T1000 (cell line): ENCODE measurements at places on chromosomes 11 and 22.

DNA sequence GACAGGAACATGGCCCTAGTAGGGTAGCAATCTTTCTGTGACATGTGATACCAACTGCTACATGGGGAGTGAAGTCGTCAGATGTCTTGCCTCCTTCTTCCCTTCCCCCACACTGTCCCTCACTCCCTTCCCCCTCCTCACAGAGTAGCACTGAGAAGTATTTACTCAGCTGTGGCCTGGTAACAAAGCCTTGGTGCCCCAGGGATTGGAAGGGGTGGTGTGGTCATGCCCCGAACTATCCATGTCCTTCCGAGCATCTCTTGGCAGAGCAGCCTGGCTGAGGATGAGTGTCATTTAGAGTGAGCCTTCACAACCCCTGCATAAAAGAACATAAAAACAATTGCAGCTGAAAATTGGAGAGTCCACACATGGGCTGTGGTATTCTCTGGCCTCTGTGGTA is 46.1 kb downstream of the ARFGAP2 start:
- DNase-seq = no peak

GRCh38 chr22:47954107-47954506 is 1191.7 kb downstream of the TBC1D22A start:
- no peak for DNase-seq

DNA sequence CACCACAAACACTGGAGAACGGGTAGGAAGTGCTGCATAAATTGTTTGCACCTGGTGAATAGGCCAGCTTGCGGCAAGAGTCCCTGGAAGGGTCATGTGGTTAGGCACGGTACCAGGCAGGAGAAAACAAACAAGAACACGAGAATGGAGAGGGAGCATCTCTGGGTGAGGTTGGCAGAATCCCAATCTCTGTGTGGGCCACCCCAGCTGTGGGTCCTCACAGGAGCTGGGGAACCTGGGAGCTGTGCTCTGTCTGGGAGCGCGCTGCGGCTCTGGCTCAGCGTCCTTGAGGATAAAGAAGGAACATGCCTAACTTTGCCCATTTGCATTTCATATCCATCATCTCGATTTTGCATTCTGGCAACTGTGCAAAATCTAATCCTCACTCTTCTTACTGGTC is 46.1 kb upstream of the JAM3 start:
- no peak for DNase-seq

DNA sequence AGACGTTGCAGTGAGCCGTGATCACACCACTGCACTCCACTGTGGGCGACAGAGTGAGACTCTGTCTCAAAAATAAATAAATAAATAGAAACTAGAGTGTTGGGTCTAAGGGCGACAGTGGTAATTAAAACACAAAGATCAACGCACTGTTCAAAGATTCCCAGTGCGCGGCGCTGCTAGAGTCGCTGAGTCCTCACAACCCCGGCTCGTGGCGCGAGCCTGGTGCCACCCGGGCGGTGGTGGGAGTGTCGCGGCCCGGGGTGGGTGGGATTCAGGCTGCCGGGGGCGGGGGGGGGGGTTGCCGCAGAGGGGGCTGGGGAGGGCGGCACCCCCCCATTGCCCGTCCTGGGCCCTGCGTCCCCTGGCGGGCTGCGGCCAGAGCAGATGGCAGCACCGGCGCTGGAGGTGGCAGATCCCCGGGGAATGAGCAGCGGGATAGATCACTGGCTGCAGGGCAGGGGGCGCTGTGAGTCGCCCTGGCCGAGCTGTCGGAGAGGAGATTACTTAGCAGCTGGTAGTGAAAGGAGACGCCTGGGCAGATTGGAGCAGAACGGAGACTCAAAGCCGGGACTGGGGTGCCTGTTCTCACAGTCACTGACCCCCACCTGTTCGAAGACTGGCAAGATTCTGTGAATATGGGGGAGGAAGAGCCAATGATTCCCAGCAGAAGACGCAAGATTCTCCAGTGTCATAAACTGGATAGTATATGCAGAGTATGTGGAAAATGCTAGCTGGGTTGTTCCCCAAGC is 30.2 kb upstream of the APOBEC3A start:
- DNase-seq = no peak

DNA sequence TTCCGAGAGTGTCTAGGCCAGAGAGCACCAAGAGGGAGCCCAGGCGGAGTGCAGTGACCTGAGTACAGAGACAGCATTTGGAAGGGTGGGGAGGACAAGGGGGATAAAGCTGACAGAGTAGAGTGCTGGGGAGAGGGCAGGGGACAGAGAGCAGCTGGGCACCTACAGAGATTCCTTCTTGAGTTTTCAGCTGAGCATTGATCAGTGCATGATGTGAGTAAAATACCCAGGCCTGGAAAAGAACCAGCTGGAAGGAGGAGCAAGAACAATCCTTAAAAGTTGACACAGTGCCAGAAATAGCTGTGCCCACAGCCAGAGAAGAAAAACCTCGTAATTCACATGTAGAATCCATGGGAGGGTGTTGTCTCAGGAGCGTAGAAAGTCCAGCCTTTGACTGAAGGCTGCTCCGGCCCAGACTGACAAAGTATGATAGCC is 33.9 kb upstream of the PANX2 start:
- DNase-seq = no peak

DNA sequence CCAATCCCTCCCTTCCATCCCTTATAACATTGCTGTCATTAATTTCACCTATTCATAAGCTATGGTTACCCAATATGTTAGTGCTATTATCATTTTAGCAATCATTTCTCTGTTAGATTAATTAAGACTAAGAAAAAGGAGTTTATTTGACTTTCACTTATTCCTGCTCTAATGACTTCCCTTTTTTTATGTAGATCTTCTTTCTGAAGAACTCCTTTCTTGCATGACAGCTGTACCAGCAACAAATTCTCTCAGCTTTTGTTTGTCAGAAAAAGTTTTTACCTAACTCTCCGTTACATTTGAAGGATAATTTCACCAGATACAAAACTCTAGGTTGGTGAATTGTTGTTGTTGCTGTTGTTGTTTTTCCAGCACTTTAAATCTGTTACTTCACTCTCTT is 28.6 kb upstream of the OR8B8 start:
- no peak for DNase-seq

DNA sequence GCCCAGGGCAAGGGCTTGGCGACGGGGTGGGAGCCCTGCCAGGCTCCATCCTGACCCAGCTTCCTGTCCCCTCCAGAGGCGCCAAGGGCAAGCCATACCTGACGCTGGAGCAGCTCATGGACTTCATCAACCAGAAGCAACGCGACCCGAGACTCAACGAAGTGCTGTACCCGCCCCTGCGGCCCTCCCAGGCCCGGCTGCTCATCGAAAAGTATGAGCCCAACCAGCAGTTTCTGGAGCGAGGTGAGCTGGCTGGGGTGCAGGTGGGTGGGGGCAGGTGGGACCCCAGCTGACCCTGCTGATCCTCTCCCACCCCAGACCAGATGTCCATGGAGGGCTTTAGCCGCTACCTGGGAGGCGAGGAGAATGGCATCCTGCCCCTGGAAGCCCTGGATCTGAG is 5.0 kb downstream of the PLCB3 start:
- no peak for DNase-seq

GRCh38 chr11:390175-390574 is 3.8 kb upstream of the PKP3 start:
- DNase-seq = no peak

DNA sequence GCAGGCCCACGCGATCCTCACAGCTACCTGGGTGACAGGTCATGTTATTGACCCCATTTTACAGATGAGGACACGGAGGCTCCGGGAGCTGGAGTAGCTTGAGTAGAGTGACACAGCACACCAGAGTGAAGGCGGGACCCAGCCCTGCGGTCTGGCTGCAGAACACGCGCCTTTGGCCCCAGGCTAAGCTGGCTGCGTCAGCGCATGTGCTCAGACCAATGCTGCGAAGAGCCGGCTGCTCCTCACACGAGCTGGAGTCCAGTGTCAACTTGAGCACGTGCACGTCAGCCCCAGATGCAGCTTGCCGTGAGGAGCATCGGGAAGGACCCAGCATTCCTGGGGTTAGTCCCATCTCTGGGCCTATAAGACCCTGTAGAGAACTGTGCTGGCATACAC is 49.9 kb downstream of the SCUBE1 start:
- DNase-seq = no peak

- DNase-seq = no peak
Observed at GRCh38 chr11:10318527-10318802, 13.6 kb downstream of the ADM start.

- no peak for DNase-seq
Observed at GRCh38 chr11:120310870-120311269, 14.2 kb upstream of the TLCD5 start.

DNA sequence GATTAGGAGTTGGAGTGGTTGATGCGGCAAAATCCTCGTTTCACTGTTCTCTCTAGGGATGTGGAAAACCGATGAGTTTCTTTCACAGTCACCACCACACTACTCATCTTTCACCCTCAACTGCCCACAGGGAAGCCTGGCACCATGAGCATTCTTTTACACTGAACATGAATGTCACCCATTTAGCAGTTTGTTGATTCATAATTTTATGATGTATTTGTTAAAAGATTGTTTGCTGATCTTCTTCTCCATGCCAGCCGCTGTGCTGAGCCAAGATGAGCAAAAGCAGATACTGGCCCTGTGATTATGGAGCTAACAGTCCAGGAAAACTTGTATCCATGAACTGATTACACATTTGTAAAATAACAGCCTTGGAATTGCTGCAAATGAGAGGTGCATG is 3.9 kb upstream of the SCGB1D2 start:
- no peak for DNase-seq

DNA sequence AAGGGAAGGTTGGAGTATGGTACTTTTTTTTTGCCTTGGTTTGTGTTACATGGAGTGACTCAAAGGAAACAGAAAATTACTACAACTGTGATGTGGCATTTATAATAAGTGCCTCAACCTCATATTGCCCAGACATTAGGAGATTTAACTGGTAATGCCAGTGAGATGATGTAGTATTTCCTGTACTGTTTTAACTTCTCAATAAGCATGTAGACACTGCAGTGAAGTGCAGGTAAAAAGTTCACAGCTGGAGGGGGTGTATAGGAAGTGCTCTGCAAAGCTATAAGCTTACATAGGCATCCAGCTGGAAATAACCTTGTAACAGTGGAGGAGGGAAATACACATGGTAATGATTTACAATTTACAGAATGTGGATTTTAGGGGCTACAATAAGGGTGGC is 138.2 kb upstream of the MTMR2 start:
- no peak for DNase-seq

DNA sequence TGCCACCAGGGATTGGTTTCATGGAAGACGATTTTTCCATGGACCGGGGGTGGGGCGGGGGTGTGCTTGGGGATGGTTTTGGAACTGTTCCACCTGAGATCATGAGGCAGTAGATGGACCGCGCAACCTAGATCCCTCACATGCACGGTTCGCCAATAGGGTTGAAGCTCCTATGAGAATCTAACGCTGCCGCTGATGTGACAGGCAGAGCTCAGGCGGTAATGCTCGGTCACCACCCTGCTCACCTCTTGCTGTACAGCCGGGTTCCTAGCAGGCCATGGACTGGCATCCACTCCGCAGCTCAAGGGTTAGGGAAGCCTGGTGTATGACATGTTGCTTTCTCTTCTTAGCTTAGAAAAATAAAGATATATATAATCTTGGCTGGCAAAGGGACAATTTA is 22.0 kb downstream of the RBX1 start:
- DNase-seq = no peak

GRCh38 chr11:14645015-14645912 is 1.7 kb downstream of the PDE3B start:
- no peak for DNase-seq

GRCh38 chr11:13101644-13102512 is 92.8 kb downstream of the RASSF10 start:
- no peak for DNase-seq

- DNase-seq = no peak
Observed at GRCh38 chr11:124669193-124669592, 4.3 kb downstream of the SIAE start.

GRCh38 chr11:1403078-1403620 is 13.4 kb downstream of the BRSK2 start:
- no peak for DNase-seq

DNA sequence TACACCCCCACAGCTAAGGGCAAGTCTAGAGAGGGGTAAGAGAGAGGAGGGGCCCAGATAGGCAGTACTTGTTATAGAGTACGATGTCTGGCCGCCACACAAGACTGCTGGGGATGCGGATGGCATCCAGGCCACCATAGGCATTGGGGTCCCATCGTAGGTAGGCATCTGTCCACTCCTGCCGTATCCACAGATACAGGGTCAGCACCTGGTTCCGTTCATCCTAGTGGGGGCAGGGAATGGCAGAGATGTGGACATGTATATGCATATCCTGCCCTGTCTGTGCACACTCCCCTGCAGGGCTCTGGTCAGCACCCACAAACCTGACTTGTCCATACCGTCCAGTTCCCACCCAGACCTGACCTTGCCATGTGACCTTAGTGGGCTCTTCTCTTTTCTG is 2.1 kb downstream of the CHRNA10 start:
- no peak for DNase-seq

DNA sequence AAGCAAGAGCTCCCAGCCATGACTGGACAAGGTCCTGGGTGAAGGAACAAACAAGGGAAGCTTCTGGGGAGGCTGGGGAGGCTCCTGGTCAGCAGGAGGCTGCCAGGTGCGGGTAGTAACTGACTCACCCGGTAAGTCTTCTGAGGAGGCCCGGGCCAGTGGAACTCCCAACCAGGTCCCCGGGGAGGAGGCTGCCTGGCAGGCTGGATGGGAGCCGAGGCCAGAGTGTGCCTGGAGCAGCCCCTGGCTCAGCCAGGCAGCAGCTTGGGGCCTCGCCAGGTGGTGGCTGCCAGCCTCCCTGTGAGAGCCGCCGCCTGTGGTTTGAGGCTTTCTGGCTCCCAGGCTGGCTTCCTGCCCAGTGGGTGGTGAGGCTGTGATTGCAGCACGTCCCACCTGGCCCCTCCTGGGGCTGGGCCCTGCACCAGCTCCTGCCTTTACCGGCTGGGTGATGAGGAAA is 46.2 kb downstream of the IGF2 start:
- DNase-seq = no peak

DNA sequence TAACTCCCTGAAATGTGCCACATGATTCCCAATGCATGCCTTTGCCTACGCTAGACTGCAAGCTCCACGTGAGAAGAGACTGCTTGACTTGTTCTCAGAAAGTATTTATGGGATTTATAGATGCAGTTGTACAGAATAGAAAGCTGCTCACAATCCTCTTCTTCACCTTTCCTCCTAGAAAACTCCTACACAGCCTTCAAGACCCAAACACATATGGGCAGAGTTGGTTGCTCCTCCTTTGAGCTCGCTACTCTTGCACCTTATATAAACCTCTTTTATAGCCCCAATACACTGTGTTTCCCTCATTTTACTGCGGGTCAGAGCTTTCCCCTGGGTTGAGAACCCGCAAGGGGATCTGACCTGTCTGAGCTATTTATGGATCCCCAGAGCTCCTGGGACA is 16.4 kb downstream of the C1QTNF6 start:
- no peak for DNase-seq

- DNase-seq = no peak
Observed at GRCh38 chr11:71342951-71343827, 90.8 kb upstream of the SHANK2 start.
